Activated CD8-positive, alpha-beta memory T cell treated with anti-CD3 and anti-CD28 coated beads for 1 hour (primary cell): ENCODE measurements at places on chromosomes 5 and 9.

DNA sequence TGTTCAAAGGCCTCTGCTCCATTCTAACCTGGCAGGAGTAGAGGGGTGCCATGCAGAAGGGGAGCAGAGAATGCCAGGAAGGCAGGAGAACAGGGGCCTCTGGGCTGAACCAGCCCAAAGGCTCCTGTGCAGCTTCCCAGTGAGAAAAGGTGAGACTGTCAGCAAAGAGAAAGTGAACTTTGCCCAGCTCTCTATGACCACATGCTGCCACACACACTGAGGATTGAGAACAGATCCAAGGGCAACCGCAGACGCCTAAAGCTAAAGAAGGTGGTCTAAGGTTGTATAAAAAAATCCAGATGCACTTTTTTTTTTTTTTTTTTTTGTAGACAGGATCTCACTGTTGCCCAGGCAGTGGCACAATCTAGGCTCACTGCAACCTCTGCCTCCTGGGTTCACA is 51.4 kb downstream of the ALDH7A1 start:
- DNase-seq, result no peak

DNA sequence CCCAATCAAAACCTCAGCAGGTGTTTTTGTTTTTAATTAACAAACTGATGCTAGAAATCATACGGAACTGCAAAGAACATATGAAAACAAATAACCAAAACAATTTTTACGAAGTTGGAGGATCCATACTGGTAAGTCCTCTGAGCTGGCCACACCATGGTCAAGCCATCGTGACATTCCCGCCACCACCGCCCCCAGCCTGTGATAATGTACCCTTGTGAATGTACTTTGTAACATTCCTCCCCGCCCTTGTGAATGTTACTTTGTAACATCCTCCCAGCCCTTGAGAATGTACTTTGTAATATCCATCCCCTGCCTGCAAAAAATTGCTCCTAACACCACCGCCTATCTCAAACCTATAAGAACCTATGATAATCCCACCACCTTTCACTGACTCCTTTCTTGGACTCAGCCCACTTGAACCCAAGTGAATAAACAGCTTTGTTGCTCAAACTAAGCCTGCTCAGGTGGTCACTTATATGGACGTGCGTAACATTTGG is 63.3 kb downstream of the RAPGEF6 start:
- no peak for DNase-seq

DNA sequence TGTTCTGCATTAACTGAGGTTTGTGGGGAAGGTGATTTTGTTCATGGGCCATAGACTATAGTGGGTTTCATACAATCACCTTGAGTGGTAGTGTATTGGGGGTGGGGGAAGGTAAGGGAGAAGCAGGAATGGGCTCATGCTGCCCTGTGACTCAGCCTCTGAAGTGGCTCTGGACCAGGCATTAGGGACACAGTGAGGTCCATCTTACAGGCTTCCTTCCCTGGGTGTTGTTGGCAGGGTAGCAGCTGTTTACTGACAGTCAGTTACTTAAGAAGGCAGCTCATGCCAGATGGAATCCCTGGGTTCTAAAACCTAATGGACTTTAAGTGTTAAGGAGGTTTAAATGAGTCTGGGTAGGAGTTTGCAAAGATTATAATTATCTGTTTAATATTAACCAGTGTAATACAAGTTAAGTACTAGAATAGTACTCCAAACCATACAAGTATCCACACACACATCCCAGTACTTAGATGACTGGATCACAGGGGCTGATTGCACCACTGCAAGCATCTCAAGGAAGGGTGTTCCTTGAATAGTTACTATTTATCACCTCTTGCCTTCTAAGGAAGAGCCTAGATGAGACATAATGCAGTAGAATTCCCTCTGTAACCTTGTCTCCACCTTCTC is 59.3 kb downstream of the CAST start:
- no peak for DNase-seq

DNA sequence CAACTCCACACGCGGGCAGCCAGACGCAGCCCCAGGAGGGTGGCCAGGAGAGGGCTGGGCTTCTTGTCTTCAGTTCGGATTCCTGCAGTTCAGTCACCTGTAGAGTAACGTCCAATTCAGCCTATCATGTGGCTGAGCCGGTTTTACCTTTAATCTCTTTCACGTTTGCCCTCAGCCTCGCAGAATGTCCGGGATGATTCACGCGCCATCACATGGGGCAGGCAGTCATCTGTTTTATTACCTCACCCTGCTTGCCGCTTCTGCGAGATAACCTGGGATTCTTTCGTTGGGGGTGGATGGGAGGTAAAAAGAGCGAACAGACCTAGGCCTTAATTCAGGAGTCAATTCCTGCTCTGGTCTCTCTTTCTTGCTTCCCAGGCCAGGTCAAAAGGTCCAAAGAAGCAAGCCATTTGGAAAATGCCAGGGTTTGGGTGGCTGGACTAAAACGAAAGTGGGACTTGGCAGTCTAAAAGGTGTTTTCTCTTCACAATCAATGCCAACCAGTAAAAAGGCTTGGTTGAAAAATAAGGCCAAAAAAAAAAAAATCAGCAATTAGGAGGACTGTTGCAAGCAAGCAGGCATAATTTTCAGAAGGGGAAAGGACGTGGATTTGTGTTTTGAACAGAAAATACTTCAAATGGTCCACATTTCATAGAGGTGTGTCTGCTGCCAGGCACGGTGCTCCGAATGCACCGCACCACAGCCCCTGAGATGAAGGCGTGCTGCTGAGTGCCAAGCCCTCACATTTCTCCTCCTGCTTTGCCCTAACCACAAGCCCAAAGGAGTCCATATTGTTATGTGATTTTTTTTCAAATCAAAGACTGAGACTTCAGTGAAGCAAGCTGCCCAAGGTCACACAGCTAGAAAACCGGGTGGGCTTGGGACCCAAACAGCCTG is 2.8 kb upstream of the WWC1 start:
- no peak for DNase-seq

- no peak for DNase-seq
Observed at GRCh38 chr5:885127-885442, 7.5 kb downstream of the BRD9 start.

GRCh38 chr5:137040024-137040423 is 459.1 kb downstream of the SPOCK1 start:
- no peak for DNase-seq

- no peak for DNase-seq
Observed at GRCh38 chr5:97937846-97938245, 754.8 kb upstream of the RIOK2 start.

GRCh38 chr5:112682621-112683061 is 55.0 kb upstream of the APC start:
- no peak for DNase-seq

DNA sequence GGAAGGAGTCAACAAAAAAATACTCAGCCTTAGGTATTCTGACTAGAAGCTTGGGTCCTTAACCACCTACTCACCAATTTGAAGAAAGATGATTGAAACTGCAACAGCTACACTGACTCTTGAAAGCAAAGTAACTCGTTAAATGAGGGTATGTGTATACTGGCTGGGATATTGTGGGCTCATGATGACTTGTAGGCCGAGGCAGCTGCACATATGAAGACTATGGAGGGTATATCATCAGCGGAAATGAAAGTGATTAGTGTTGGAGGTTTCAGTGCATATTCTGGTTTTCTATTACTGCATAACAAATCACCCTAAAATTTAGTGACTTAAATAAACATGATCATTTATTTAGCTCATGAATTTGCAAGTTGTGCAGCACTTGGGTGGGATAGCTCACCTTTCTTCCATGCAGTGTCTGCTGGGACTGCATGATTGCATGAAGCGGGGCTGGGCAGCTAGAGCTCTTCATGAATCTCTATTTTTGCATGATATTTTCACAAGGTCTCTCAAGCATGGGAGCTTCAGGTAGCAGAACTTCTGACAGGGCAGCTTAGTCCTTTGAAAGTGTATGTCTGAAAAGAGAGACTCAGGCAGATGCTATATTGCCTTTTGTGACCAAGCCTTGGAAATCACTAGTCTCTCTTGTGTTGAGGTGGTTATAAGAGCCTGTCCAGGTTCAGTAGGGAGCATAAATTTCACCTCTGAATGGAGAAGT is 96.1 kb upstream of the CDKN2B start:
- DNase-seq, result no peak

DNA sequence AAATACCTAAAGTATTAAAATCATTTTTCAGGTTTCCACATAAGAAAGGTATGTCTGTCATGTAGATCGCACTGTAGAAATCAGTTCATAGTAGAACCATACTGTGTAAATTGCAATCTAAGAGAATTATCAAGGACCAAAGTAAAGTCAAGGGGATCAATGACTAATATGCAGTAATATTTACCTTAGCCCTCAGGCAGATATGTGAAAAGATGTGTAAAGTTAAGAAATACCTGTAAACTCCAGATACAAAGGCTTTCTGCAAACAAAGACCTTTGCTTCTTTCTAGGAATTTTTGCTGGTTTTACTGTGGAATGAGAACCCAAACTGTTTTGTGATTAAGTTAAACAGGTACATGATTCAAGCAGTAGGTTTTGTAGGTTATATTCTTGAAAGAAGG is 11.6 kb downstream of the POLK start:
- no peak for DNase-seq

- no peak for DNase-seq
Observed at GRCh38 chr5:159730285-159730684, 186.0 kb upstream of the ADRA1B start.

DNA sequence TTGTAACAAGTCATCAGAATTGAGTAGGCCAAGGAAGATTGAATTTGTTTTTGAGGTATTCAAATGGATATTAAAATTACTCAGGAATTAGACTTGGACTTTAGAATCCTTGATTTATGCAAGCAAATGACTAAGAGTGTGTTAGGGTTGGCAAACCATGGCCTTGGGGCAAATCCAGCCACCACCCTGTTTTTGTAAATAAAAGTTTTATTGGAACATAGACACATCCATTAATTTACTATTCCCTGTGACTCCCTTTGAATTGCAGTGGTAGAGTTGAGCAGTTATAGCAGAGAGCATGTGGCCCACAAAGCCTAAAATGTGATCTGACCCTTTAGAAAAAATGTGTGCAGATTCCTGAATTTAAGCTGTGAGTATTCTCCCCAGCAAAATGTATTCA is 115.6 kb downstream of the WDR70 start:
- DNase-seq, result no peak

- no peak for DNase-seq
Observed at GRCh38 chr9:5511476-5511875, 1.1 kb downstream of the PDCD1LG2 start.

- no peak for DNase-seq
Observed at GRCh38 chr9:34328500-34328986, 525 bp downstream of the KIF24 start.

DNA sequence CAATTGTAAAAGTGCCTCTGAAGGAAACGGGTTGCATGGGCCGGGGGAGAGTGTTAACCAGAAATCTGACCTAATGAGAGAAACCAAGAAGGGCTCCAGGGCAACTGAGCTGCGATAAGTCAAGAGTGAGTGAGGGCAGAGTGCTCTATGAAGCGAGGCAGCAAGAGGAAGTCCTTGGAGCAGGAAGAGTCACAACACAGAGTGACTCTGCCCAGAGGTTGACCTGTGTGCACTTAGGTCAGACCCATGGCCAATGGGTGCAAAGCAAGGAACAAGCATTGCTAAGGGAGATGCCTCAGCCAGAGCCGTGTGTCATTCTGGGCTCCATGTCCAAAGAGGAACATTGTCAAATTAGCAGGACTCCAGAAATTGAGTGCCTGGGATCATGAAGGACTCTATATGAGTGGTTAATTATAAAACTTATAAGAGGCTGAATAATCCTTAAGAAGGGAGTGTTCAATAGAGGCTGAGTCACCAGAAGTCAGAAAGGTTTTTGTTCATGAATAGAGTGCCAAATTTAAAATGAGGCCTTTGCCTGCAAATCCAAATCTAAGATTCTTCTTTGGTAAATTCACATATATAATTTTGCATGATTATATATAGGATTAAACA is 438.5 kb downstream of the MED10 start:
- no peak for DNase-seq

DNA sequence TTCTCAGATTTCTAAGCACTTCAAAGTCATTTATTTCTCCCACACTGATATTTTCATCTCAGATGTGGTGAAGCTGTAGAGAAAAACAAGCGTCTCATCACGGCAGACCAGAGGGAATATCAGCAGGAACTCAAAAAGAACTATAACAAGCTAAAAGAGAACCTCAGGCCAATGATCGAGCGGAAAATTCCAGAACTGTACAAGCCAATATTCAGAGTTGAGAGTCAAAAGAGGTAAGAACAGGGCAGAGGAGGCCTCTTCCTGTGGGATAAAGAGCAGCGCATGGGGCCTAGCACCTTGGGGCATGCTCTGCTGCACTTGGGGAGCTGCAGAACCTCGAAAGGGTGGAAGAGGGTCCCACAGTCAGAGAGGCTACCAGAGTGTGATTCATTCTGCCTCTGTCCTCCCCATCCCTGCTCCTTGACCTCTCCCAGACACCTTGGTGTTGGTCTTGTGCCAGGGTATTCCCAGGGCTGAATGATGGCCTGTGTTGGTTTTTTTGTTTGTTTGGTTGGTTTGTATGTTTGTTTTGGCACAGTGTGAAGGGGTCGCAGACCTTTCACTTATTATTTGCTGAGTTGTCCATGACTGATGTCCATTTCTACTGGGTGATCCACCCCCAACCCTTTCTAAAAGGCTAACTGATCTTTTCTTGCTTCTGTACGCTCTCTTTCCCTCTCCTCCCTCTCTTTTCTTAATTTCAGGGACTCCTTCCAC is 248.9 kb downstream of the DOCK8 start:
- DNase-seq, result no peak

GRCh38 chr9:93295031-93295430 is 111.1 kb downstream of the WNK2 start:
- no peak for DNase-seq

DNA sequence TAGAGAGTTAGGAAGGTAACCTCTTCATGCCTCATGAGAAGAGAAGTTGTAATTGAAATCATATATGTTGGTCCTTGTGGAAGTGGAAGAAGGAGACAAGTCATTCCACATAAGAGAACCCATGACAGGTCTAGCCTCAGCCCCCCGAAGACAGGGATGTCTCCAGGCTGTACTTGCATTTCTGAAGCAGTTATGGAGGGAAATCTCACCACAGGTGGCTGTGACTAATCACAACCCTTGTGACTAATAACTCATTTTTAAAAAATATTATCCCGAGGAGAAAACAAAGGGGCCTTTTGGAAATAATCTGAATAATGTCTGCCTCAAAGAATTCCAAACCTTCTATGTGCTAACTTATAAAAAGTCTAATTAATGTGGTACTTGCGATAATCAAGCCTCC is 262.1 kb upstream of the RPS23 start:
- no peak for DNase-seq

DNA sequence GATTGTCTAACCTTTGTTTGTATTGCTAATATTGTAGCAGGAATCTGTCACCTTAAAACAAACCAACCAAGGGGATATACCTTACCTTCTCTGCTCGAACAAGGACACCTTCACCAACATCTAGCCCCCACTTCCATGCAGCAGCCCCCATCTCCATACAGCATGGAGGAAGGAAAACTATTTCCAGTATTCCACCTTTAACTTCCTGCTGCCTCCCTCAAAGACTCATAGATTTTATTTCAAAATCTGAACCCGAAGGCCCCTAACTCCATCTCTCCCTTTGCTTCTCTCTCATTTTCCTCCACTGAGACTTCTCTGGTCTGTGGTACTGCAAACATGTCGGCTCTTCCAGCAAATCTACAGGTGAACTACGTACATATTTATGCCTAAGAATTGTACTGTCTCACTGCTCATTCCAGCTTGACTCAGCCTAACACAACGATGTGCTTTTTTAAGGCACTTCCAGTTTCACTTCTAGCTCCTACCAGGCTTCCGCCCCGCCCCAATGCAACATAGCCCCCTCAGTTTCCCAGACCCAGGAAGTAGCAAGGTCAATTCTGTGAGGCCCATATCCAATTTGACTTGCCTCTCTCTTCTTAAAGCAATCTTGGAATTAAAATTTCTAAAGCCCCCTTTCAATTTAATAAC is 70.7 kb upstream of the RNF38 start:
- DNase-seq, result no peak

- no peak for DNase-seq
Observed at GRCh38 chr5:42321785-42322184, 101.5 kb upstream of the GHR start.
